ENCODE measurements at places on chromosomes 16 and 17.

- DNase-seq = no peak
Observed at GRCh38 chr16:17496891-17497290, 26.1 kb upstream of the XYLT1 start.

GRCh38 chr17:75776386-75777295 is 8.0 kb upstream of the UNK start:
- DNase-seq = no peak

- DNase-seq = no peak
Observed at GRCh38 chr17:62092784-62093183, 27.7 kb upstream of the MED13 start.

- no peak for DNase-seq
Observed at GRCh38 chr16:85017151-85017550, 5.8 kb upstream of the ZDHHC7 start.

DNA sequence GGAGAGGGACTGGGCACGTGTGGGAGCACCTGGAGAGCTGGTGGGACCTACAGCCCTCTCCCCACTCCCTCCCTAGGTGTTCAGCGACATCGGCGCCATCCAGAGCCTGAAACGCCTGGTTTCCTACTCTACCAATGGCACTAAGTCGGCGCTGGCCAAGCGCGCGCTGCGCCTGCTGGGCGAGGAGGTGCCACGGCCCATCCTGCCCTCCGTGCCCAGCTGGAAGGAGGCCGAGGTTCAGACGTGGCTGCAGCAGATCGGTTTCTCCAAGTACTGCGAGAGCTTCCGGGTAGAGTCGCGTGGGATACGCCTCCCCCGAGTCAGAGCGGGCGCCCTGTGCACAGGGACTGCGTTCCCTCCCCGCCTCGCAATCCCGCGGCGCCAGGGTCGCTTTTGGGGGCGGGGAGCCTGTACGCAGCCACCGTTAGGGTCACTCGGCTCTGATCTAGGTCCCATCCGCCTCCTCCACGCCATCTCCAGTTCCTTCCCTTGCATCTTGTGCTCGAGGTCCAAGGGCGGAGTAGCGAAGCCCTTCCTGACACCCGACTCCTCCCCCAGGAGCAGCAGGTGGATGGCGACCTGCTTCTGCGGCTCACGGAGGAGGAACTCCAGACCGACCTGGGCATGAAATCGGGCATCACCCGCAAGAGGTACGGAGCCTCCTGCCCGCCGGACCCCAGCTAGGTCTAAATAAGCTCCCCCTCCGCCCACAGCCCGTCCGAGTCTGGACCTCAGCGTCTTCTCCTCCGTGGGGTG is 13.0 kb downstream of the SARM1 start:
- DNase-seq = peak; percentile 46

DNA sequence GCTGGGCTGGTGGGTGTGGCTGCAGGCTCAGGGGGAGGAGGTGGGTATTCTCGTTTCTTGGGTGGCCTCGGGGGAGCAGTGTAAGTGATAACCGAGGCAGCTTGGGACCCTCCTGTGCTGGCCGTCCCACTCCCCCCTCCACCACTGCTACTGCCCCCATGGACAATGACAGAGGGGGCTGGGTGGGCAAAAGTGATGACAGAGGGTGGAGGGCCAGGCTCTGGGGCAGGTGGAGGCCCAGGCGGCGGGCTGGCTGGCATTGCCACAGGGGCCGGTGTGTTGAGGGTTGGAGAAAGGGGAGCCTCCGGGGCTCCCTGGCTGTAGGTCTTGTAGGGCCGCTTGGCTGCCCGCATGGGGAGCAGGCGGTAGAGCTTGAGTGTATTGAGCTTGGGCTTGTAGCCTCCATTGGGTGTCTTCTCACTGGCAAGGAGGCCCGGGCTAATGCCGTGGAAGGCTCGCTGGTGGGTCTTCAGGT is 16.0 kb downstream of the ZBTB4 start:
- no peak for DNase-seq

- DNase-seq = no peak
Observed at GRCh38 chr17:79219208-79219935, 144.7 kb downstream of the ENGASE start.

GRCh38 chr16:50722960-50723359 is 18.9 kb upstream of the CYLD start:
- DNase-seq = no peak

DNA sequence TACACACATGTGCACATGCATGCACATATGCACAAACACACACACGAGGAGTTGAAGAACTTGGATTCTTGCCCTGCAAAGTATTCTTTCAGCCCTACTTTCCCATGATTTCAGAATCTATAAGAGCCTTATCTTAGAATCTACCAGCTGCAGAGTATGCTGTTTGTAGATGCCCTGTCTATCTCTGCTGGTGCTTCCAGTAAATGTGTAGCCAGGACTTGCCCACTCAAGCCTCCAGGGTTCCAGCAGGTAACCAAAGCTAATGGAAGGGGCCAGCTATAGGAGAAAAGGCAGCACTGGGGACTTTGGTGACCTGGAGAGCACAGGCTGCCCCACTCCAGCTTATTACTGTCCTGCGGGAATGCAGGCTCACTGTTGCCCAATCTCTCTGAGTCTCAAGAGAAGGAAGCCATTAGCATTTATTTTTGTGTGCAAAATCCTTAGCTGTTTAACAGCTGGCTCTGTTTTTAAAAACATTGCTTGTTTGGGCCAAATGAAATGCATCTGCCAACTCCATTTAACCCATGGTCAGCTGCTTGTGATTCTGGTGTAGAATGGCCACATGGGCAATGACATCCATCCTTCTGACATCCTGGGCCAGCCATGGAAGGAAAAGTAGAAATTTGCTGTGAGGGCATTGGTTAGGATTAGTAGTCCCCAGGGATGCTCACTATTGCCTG is 28.6 kb upstream of the XYLT1 start:
- no peak for DNase-seq

- DNase-seq = no peak
Observed at GRCh38 chr16:81431554-81432353, 12.9 kb upstream of the CMIP start.

- DNase-seq = no peak
Observed at GRCh38 chr16:75028544-75029135, 29.8 kb downstream of the ZNRF1 start.

DNA sequence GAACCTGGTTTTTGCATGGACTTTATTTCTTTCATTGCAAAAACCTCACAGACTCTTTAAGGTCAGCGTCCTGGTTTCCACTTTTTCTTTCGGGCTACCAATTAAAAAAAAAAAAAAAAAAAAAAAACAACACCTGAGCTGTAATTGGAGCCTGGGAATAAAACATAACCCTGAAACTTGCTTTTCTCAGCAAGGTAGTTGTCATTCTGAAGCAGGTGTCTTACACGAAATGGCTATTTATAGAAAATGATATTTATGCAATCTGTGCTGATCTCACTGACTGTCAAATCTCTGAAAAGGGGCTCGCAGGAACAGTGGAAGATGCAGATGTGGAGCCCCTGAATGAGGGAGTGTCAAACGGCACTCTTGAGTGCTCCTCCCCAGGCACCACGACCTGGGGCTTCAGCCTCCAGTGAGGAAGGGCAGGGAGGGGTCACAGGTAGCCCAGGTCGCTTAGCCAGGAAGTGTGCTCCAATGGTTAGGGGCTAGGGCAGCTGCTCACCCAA is 10.4 kb upstream of the COTL1 start:
- DNase-seq = no peak

DNA sequence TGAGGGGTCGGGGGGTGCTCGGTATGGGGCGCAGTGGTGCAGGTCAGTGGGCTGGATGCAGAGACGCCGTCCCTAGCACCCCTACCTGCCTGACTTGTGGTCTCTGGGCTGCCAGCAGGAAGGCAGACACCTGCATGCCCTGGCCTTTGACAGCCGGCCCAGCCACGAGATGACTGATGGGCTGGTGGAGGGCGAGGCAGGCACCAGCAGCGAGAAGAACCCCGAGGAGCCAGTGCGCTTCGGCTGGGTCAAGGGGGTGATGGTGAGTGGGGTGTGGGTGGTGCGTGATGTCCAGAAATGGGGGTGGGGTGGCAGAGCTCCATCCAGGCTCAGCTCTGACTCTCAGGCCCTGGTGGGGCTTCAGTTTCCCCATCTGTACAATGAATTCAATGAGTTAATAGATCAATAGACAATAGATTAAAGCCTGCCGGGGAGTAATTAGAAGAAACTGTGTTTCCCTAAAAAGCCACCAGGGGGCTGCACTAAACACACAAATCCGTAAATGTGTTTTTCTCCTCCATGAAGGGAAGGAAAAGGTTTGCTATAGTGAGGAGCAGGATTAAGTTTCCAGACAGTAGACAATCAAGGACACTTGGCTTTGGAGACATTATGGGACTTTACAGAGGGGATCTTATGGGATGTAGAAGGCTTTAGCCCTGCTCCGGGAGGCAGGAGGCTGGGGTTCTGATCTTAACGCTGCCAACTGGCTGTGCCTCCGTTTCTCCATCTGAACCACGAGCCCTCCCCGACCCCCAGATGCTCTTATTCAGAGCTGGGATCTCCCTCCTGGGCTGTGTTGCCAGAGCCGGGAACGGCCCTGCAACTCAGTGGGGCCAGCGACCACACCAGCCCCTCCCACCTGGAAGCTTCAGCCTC is 2.2 kb downstream of the SLC12A3 start:
- DNase-seq = peak; percentile 45

- DNase-seq = no peak
Observed at GRCh38 chr17:69947027-69947759, 127.8 kb upstream of the KCNJ16 start.

GRCh38 chr17:63171428-63172393 is 205.7 kb downstream of the TANC2 start:
- no peak for DNase-seq

- peak; percentile 98 for DNase-seq
Observed at GRCh38 chr17:58517928-58518609, 3.6 kb upstream of the MTMR4 start.

DNA sequence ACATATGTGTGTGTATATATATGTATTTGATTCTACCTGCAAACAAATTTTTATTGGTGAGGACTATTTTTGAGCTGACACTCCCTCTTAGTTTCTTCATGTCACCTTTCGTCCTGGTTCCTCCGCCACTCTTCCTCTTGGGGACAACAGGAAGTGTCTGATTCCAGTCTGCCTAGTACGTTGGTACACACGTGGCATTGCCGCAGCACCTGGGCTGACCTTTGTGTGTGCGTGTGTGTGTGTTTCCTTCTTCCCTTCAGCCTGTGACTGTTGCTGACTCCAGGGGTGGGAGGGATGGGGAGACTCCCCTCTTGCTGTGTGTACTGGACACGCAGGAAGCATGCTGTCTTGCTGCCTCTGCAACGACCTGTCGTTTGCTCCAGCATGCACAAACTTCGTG is 29.4 kb upstream of the CACNG5 start:
- no peak for DNase-seq

- DNase-seq = no peak
Observed at GRCh38 chr17:61461586-61461966, 9.4 kb downstream of the TBX4 start.

DNA sequence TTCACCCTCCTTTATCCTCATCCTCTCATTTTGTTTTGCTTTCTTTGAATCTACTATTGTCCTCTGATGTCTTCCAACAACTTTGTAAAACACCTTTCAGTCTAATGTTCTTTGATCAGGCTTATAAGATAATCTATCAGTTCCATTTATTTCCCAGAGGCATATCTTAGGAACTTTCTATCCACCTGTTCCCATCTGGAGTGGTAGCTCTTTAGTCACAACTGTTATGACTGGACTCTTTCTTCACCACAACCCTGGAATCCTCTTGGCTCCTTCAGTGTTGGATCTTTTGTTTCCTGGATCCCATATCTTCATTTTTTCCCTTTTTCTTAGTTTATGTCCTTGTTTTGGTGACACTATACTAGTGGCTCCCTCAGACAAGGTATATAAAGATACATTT is 23.5 kb downstream of the RPS6KB1 start:
- no peak for DNase-seq

- DNase-seq = no peak
Observed at GRCh38 chr16:86213437-86214205, 296.7 kb upstream of the FOXF1 start.

GRCh38 chr17:47697906-47698711 is 4.1 kb downstream of the TBKBP1 start:
- no peak for DNase-seq

DNA sequence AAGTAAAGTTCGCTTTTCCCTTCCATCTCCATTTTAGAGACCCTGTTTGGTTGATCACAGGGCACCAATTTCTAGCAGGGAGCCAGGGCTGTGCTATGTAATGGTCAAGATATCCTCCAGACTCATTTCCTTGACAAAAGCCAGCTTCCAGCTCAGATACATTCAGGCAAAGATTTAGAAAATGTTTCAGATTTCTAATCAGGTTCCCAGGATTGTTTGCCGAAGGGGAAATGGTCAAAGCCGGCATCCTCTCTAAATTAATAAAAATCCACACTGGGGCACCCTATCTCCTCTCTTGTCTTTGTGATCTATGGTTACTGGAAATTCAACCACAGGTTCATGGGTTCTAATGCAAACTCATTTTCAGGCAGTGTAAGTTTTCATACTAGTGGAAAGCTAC is 686.8 kb upstream of the KIF2B start:
- DNase-seq = no peak

DNA sequence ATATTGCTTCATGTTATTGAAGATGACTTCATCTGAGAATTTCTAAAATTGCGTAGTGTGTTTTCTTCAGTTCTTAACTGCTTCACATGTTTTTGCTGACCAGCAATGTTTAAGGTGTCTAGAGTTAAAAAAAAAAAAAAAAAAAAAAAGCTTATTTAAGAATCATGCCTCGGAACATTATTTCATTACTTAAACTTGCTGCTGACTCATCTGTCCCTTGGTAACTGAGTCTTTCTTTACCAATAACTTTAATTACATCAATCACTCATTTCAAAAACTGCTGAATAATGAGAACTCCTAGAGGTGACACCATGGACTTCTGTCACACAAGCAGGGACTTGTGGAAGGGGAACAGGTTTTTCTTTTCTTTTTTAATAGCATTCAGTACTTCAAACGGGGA is 16.2 kb downstream of the IRX5 start:
- no peak for DNase-seq

GRCh38 chr17:72472106-72472505 is 351.3 kb downstream of the SOX9 start:
- no peak for DNase-seq

DNA sequence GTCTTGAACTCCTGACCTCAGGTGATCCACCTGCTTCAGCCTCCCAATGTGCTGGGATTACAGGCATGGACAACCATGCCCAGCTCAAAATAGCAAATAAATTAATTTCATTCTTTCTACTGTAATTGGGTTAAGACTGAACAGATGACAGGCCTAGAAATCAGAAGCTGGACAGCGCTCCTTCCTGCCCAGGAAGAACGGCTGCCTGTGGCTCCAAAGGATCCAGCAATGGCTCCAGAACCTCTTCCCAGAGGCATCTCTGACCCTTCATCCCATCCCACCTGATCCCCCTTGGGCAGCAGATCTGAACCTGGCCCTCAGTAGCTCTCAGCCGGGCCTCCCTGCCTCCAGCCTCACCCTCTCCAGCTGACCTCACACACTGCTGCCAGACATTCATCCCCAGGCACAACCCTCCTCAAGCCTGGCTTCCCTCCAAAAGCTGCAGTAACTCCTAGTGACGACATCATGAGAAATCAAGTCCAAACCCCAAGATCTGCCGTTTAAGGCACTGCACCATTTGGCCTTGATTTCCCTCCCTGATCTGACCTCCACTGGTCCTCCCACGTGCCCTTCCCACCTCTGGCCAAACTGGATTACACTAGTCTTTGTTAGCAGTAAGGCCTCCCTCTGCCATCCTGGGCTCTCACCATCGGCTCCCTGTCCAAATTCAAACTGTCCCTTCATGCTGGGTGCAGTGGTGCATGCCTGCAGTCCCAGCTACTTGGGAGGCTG is 3.1 kb upstream of the MIF4GD start:
- no peak for DNase-seq

Measured in activated CD4-positive, alpha-beta T cell treated with anti-CD3 and anti-CD28 coated beads for 24 hours (primary cell).